ENCODE measurements at places on chromosomes 12 and 14.

GRCh38 chr12:85550924-85551323, 270.9 kb downstream of the ALX1 start:
- peak; percentile 11 for DNase-seq

DNA sequence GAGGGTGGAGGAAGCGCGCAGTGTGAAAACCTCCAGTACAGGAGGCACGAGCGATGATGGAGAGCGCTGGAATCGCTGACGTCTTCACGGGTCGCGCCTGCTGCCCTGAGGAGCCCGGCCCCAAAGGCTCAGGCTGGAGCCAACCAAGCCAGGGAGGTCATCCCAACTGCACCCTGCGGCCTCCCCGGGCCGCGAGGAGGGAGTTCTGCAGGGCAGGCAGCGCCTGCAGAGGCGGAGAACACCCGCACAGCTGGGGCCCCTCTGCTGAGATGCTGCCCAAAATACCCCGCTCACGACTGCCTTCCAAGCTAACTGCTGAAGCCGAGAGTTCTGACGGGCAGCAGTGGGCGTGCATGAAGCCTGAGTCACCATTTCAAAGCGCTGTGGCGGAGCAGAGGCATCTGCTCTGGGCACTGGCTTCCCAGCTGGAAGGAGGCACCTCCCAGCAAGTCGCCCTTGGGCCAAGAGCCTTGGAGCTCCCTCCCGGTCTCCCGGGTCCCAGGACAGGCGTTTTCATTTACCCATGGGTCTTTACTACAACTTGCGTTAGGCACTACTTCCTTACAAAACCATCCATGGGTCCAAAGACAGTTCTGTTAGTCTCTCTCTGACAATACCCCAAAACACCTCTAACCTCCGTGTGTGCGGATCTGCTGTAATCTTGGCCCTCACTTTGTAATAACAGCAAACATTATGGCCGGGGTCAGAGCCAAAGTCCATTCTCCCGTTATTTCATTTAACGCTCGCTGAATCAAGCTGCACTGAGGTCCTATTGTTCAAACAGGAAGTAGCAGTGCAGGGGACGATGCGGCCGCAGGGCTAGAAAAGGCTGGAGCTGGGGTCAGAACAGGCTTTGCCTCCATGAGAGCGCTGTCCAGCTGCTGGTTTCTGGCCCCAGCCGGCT, 60.1 kb upstream of the RIMBP2 start:
- peak; percentile 88 for DNase-seq

DNA sequence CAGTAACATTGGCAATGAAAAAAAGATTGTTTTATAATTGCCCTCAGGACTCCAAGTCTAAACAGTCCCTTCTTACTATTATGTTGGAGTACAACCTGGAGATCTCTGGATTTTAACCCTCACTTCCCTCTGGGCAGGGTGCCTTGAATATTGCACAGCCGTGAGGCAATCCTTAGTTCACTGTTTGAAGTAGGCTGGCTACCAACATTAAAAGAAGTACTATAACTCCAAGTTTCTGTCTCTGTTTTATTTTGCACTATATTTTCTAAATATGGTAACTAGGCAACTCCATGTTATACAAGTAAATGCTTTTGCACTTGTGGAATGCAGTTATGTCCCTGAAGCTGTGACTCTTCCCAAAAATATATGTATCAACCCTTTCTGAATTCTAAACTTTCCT, 490.7 kb downstream of the EGLN3 start:
- DNase-seq, result peak; percentile 55

GRCh38 chr12:51171884-51172514, 936 bp downstream of the TFCP2 start:
- DNase-seq, result peak; percentile 14

GRCh38 chr12:728781-729180, 23.6 kb upstream of the WNK1 start:
- no peak for DNase-seq

DNA sequence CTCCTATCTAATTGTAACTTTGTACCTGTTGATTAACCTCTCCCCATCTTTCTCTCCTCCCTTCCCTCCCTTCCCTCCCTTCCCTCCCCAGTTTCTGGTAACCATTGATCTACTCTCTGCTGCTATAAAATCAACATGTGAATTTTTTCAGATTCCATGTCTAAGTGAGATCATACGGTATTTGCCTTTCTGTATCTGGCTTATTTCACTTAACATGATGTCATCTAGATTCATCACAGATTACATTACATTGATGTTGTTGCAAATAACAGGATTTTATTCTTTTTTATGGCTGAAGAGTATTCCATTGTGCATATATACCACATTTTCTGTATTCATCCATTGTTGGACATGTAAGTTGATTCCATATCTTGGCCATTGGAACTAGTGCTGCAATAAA, 68.0 kb upstream of the FBXO33 start:
- no peak for DNase-seq
